Left ventricle myocardium superior (tissue), 1 donor: ENCODE measurements at places on chromosomes 13 and 19.

DNA sequence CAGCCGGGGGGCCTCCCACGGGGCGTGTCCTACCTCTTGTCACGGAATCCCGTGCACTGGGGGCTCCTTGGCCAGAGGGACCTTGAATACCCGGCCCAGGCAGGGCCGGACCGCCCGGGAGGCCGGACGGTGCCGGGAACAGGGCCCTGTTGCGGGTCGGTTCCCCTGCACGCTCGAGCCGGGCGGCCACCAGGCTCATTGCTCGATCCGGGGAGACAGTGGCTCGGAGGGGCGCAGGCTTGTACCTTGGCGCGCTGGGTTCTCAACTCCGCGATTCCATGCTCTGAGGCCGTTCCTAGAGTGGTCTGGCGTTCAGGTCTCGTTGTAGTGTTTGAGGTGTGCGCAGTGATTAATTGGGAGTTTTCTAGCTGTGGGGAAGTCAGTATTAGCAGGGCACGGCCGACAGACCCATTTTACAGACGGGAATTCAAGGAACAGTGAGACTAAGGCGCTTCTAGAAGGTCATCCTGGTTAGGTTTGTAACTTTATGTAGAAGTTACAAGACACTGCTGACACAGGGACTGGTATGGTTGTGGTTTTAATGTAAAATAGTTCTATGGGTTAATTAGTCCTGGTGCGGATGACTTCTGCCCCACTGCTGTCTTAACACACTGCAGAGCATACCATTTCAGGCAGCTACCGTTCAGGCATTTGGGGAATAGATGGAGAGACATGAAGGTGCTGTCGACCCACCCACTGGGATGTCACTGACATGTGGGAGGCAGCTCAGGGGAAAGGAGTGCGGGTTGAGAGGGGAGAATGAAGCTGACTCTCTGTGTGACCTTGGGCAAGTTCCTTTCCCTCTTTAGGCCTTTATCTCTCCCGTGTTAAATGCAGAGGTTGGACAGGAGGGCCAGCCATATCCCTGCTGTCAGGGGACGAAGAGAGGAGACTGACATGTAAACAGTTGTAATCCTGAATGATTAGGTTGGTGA lies 592 bp downstream of the CLPTM1 start:
- DNase-seq, result no peak

GRCh38 chr13:104460554-104460953 lies 1394.3 kb upstream of the SLC10A2 start:
- no peak for DNase-seq

GRCh38 chr13:61927648-61928047 lies 512.0 kb upstream of the PCDH20 start:
- DNase-seq, result no peak

GRCh38 chr13:108551674-108552073 lies 77.7 kb upstream of the MYO16 start:
- DNase-seq, result no peak

GRCh38 chr13:24888291-24888931 lies 124.4 kb downstream of the RNF17 start:
- no peak for DNase-seq

- no peak for DNase-seq
Observed at GRCh38 chr13:30142486-30143211, 164.7 kb downstream of the KATNAL1 start.

- no peak for DNase-seq
Observed at GRCh38 chr19:768424-768823, 17.5 kb downstream of the MISP start.

DNA sequence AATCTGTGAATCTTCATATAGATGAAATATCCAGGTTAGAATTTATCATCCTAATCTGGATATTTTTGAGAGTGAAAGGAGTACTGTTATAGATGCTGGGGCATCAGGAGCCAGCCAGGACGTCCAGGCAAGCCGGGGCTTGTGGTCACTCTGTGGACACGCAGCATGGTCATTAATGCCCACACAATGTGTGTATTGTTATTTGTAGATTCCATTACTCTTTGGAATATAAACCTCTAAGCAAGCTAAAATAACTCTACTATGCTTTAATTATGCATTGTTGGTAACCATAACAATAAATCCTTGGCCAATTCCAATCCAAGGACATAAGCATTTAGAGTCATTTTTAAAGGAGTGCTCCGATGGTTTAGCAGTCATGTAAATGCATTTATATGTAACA lies 137.9 kb downstream of the TM9SF2 start:
- no peak for DNase-seq
